ENCODE measurements at places on chromosomes 3 and 15. TPM values are rescaled to one million over a fixed set of nuclear protein-coding genes. Genes with fewer than 3 reads are reported as not detected.
A peak's percentile ranks its signal among the peaks of the same experiment; 100 is the strongest.

STAB1 gene
- not detected for total RNA-seq

DNA sequence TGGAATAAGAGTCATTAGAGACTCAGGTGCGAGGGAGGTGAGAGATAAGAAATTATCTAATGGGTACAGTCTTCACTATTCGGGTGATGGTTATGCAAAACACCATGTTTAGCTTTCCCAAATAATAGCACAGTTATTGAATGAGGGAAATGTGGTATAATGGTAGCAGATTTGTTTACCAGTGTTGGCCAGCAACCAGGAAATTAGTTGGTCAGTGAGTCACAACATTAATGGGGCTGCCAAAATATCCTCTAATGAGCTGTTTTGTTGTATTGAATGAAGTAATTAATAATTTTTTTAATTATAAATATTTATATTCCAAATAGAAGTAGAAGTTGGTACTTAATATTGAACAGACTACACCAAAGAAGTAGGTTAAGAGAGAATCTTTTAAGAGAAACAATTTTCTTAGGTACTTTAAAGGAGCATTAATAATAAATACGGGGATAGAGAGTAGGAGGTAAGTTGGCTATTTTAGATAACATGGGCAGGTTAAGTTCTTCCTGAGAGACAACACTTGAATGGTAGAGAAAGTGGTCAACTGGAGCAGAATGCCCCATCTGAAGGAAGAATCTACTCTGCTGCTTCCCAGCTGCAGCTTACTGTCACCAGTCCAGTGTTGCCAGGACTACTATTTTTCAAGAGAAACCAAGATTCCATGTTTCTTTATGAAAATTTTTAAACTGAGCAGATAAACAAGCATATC, 218.8 kb downstream of the UBE2E2 start:
- peak; percentile 4 for DNase-seq

GRCh38 chr15:95440712-95441111, 889.8 kb upstream of the NR2F2 start:
- no peak for DNase-seq

DNA sequence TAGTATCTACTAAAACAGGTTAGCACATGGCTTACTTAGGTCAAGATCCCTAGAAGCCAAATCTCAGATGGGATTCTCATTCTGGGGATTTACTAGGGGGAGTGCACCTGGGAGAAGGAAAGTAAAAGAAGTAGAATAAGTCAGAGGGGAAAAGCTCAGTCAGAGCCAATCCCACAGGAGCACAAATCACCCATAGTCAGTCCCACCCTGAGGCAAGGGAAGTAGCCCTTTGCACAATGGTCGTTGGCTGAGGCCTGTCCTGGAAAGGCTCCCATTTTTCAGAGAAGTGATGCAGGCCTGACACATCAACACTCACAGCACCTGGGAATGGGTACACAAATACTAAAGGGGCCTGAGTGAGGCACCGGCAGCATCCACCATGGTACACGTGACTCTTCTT, 39.8 kb downstream of the SST start:
- peak; percentile 54 for DNase-seq

GRCh38 chr3:196726788-196727675, 12.6 kb upstream of the PAK2 start:
- DNase-seq: peak; percentile 73

IL12A gene
- 2.8 TPM for total RNA-seq

GRCh38 chr3:146195605-146196004, 34.6 kb upstream of the PLOD2 start:
- DNase-seq: no peak

DNA sequence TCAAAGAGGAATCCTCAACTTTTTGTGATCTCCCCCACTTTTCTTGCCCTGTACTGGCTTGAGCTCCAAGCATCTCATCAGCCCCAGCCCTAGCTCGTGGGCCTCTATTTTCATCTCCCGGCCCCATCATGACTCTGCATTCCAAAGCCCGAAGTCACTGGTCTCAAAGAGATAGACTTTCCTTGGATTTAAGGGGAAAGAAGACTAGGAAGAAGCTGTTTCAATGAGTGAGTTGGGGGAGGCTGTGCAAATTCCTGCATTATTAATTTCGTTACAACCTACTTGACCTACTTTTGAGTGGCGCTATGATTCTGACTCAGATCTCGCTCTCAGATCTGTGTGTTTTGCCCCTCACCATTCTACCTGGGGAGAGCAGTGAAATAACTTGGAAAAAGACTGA, 266.6 kb upstream of the TBL1XR1 start:
- DNase-seq: peak; percentile 78

DNA sequence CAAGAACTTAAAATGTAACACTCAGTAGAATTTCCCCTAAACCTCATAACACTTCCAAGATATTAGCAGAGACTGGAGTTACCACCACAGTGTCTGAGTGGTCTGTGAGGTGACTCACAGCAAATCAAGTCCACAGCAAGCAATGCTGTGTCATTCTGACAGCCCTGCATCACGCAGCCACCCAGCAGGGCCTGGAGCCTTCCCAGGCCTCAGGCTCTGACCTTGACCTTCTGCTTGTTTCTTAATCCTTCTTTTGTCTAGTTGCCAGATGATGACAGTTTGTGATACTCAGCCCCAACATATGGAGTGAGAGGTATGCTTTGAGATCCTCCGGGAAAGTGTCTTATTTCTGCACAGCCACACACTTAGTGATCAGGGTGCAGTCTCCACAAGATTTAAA, 82.5 kb downstream of the TOP2B start:
- DNase-seq: peak; percentile 51

Measured in GM23248 (cell line).